Suppressor macrophage treated with lipopolysaccharide for 4 hours (primary cell): ENCODE measurements at places on chromosomes 4 and X.

DNA sequence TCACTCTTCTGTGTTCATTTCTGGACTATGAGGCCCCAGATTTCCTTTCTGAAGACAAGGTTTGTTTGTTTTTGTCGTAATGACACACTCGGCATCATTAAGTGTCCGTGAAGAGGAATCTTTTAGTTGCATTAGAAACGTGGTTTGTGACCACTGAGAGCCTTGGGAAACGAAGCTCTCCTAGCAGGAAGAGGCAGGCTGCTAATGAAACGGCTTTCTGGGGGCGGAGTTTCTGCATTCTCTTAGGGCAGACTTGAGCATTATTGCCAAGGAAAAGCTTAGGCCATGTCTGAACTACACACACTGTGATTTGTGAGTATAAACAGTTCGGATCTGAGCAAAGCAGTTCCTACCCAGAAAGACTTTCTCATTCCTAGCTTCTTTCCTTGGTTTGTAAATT is 64.0 kb downstream of the SOX3 start:
- no peak for DNase-seq

GRCh38 chrX:28542791-28543190 is 44.5 kb upstream of the IL1RAPL1 start:
- no peak for DNase-seq

GRCh38 chr4:185682236-185682635 is 129.8 kb downstream of the SORBS2 start:
- no peak for DNase-seq

DNA sequence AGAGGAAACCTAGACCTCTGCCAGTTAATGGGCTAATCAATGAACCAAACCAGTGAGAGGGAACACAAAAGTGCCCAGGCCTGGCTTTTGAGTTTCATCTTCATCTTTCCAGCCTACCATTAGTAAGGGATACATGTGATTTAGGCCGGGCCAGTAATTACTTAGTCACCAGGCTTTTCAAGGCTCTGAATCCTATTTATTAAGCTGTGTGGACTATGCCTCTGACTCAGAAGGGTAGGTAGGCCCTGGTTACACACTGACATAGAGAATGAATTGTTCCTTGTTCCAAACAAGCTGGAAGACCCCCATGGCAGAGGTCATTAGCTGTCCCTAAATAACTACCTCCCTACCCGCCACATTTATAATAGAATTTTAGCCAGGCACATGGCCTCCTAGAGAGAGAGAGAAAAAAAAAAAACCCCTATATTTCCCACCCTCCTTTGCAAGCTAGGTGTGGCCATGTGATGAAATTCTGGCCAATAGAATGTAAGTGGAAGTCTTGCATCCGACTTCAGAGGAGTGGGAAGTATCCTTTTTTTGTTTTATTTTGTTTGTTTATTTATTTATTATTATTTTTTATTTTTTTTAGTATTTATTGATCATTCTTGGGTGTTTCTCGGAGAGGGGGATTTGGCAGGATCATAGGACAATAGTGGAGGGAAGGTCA is 112.3 kb upstream of the BCOR start:
- peak; percentile 37 for DNase-seq

DNA sequence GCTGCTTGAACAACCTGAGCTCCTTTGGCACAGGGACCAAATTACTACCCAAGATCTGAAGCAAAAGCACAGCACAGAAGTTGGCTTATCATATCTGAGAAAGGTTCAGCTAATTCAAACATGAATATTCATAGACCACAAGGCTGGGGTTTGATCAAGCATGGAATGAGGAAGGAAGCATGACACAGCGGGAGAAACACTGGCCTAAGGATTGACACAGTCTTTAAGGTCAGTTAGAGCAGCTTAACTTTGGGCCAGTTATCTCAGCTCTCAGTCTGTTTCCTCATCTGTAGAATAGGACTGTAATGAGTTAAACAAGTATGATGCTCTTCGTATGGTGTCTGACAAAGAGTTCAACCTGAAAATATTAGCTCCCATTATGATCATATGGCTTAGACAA is 88.5 kb upstream of the CBR4 start:
- peak; percentile 82 for DNase-seq

DNA sequence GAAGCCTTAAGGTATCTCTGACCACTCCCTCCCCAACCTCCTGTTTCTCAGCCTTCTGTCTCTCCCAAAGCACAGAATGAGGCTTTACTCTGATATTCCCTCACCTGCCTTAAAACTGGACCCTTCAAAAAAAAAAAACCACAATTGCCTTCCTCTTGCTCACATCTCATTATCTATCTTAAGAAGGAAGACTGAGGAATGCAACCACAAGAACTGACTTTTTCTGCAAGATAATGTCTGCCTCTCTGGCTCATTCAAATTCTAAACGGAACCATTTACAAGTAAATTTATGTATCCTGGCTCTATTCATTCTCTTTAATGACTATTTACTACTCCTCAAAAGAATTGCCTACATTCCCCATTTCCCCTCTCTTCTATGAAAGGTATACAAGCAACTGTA is 545.5 kb upstream of the HTR2C start:
- DNase-seq, result no peak

DNA sequence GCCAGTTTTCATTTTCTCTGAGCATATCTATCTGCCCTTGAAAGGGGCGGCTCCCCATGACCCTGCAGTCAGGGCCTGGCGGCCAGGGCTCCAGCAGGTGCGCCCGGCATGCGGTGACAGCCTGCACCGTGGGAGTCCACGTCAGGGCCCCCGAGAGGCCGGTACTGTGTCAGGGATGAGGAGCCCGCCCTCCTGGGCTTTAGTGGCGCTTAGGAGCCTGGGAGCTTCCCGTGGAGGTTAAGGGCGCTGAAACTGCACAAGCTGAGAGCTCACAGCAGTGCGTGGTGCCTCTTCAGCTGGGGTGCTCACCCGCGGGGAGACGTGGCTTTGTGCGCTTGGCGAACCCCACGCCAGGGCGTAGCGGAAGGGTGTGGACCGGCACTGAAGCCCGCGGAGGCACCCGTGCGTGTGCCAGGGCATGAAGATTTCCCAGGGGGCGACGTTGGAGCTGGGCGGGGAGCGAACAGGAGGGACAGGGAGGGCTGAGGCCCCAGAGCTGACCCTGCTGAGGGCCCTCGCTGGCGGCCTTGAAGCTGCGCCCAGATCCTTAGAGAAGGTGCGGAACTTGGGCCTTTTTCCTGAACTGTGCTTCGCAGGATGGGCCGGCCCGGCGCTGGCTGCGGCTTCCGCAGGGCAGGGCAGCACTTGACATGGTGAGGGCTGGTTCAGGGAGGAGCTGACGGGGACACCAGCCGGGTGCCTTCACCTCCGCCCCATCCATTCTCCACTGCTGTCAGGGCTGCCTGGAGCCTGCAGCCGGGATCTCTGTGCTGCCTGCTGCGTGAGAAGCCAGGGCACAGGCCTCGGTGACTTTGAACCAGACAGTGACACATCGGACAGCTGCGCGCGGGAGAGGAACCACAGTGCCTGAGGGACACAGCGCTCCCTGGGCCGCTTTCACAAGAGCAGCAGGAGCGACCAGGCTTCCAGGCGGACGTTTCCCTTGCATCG is 32.9 kb downstream of the HTT-AS start:
- DNase-seq, result peak; percentile 77

DNA sequence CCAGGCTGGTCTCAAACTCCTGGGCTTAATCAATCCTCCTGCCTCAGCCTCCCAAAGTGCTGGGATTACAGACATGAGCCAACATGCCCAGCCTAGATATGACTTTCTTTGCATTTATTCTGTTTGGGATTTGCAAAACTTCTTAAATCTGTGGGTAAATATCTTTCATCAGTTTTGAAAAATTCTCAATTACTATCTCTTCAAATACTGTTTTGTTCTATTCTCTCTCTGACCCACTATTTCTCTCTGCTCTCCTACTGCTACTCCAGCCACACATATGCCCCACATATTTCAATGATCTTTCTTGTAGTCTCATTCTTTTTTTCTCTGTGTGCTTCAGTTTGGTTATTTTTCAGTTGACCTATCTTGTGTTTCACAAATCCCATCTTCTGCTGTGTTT is 205.1 kb downstream of the CHIC2 start:
- no peak for DNase-seq
